ENCODE measurements at places on chromosomes 5 and 9.

- DNase-seq, result no peak
Measured at GRCh38 chr9:74865177-74865576, 22.5 kb downstream of the TRPM6 start.

- no peak for DNase-seq
Measured at GRCh38 chr5:168059131-168059530, 232.3 kb upstream of the WWC1 start.

- DNase-seq, result no peak
Measured at GRCh38 chr5:91528831-91529230, 145.7 kb upstream of the ARRDC3 start.

- DNase-seq, result no peak
Measured at GRCh38 chr9:121564504-121565260, 65.0 kb upstream of the GGTA1 start.

DNA sequence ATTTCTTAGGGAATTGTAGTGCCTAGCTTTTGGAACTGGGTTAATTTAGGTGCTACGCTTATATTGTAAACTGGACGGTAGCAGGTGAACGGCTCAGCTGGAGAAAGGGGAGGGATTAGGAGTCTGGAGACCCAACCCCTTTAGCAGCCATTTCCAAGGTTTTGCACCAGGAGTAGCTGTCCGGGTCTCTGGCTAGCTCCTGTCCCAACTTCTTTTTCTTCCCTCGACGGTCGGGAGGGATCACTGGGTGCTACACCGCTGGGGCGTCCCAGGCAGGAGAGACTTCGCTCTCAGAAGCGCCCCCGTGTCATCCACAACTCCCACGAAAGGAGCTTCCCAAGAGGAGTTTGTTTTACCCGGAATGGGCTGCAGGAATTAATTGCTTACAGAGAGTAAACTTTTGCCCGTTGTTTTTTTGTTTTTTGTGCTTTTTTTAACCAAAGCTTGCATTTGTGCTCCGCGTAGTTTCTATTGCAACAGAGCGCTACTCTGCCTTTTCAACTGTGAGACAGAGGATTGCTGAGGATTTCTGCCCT is 1640.9 kb upstream of the C9orf72 start:
- DNase-seq, result no peak

- peak; percentile 45 for DNase-seq
Measured at GRCh38 chr5:180802325-180803180, at the start of gene MGAT1. TSS of gene MGAT1 (minus strand) at chr5:180802806. CDS start at chr5:180792971, 9,835 bp downstream.

DNA sequence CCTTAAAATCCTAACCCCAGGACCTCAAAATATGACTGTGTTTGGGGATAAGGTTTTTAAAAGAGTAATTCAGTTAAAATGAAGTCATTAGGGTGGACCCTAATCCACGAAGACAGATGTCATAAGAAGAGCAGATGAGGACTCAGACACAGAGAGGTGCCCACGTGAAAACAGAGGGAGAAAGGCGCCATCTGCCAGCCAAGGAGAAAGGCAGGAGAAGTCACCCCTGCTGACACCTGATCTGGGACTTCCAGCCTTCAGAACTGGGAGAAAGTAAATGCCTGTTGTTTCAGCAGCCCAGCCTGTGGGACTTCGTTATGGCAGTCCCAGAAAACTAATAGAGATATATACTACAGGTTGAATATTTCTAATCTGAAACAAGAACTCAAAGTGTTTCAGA is 67.4 kb downstream of the ROR2 start:
- DNase-seq, result no peak

DNA sequence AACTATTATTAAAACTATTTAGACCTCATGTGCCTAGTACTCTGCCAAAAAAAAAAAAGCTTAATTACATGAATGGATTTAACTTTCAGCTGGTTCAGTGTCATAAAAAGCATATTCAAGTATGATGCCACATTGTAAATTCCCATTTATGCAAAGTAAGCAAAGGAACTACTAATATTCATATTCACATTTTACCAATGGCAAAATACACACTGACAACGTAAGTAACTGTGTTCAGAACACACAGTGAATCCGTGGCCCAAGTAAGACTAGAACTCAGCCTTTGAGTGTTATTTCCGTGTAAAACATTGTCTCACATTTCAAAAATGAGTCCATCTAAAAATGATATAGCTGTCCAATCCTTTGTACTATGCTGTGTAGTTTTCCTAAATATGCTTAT is 56.8 kb downstream of the PPP2R2B start:
- DNase-seq, result no peak

DNA sequence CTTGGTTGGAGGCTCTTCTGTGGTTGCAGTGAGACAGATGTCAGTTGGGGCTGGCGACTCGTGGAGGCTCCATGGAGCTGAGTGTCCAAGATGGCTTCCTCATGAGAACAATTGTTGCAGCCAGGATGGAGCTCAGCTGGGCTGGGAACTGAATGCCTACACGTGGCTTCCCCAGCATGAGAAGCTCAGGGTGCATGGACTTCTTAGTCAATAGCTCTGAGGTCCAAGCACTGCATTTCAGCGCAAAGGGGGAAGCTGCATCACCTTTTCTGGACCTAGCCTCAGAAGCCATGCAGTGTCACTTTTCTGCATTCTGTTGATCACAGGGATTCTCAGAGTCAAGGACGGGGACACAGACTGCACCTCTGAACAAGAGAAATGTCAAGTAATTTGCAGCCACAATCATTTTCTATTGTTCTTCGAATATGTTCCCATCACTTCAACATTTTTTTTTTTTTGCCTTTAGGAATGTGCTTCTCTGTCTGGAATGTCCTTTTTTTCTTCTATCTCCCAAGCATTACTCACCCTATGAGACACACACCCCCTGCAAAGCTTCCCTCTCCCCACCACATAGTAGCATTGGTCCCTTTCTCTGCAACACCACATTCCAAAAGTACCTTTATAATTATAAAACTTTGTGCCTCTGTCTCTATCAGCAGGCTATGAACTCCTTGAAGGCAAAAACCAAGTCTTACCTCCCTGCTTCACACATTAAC is 57.5 kb upstream of the STK32A start:
- no peak for DNase-seq
